ENCODE measurements at places on chromosomes 12 and 14.

DNA sequence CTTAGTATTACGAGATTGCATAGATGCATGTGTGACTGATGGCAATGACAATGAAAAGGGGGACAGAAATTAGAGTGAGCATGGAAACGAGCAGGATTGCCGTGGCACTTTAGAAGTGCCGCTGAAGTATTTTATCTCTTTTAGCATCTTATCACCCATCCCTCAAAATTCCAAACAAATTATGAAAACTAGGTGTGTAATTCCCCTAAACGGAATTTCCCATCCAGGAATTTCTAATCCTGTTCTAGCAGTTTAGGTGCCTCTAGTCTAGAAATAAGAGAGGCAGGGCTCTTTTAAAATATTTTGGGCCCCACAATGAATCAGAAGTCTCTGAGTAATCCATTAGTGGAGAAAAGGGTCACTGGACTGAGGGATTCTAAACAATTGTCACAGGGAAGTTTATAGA lies 947 bp downstream of the TMEM52B start:
- no peak for DNase-seq

GRCh38 chr14:64804754-64805260 lies 74.9 kb downstream of the SPTB start:
- no peak for DNase-seq

GRCh38 chr14:41806366-41806975 lies 199.8 kb downstream of the LRFN5 start:
- no peak for DNase-seq

DNA sequence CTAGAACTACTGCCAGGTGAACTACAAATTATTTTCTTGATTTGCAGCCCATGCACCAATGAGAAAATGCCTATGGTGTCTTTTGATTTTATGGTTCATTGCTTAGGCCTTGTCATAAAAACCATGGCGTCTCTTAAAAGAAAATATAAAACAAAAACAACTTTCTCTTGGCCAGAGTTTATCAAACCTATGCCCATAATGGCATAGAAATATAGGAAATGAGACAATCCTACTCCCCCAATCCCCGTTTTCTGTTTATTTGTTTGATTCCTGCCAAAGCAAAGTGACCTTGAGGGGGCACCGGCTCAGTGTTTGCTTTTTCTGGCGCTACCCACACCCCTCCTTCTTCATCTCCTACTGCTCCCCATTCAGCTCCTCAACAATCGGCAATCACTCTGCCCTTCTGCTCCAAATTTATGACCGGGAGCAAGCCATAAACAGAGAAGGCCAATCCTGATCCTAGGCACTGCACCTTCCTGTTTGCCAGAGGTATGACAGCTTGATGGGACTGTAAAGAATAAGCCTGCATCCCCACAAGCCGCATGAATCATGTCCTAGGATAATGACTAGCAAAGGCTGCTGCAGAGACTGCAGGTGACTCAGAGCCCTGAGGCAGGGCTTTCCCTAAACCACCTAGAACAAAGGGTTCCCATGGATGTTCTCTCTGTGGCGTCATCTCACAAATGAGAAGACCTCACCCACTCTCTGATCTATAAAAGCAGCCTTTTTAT lies 874.9 kb downstream of the NRXN3 start:
- DNase-seq, result no peak

DNA sequence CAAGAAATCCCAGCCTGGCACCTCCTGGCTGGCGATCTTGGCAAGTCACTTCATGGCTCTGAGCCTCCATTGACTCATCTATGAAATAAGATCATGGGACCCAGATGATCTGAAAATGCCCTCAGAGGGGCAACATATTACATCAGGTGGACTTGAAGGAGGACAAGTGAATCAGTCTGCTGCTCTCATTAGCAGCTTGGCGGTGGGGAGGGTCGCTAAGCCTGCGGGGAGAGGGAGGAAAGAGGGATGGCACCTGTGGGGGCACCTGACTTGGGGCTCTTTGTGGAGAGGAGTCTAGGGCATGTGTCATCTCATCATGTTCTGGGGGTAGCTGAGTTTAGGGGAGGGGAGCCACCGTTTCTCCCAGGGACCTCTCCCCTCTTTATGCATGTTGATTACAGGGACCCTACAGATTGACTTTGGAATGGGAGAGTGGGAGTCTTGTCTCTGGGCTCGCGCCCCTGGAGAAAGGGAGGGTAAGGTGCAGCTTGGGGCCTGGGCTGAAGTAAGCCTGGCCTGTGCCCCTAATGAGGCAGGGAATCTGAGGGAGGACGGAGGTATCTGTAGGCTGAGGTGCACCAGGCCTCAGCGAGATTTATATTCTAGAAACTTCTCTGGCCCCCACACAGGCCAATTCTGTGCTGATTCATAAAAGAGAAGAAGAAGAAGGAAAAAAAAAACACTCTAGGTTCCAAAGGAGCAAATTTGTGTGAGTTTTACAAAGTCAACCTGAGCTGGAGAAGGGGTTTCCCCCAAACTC lies 29.3 kb upstream of the BATF start:
- no peak for DNase-seq

DNA sequence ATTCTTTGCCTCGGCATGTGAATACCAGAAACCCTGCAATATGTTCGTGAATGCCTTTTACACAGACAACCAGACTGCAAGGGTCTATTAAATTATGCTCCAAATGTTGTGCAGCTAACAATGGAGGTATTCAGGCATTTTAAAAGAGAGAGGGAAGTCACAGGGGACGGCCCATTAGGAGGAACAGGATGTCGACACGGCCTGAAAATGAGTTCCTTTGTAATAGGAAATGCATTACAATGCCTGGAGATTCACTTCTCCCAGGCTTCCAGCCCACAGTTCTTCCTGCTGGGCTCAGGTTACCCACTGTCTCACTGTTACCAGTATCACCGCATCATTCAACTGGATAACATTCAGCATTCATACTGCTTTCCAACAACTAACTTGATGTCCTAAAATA lies 2.5 kb downstream of the DUSP6 start:
- peak; percentile 66 for DNase-seq

DNA sequence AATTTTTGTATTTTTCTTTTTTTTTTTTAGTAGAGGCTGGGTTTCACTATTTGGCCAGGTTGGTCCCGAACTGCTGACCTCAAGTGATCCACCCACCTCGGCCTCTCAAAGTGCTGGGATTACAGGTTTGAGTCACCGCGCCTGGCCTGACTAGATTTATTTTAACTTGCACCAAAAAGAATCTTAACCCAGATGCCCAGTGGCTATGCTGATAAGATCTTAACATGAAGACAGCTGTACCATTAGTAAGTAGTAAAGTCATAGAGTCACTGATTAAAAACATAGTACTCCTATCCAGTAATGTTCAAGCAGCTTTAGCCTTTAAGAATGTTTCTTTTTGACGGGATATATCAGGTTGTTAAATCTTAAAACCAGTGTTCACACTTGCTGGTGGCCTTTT lies 1061.8 kb upstream of the FLRT2 start:
- DNase-seq, result no peak

DNA sequence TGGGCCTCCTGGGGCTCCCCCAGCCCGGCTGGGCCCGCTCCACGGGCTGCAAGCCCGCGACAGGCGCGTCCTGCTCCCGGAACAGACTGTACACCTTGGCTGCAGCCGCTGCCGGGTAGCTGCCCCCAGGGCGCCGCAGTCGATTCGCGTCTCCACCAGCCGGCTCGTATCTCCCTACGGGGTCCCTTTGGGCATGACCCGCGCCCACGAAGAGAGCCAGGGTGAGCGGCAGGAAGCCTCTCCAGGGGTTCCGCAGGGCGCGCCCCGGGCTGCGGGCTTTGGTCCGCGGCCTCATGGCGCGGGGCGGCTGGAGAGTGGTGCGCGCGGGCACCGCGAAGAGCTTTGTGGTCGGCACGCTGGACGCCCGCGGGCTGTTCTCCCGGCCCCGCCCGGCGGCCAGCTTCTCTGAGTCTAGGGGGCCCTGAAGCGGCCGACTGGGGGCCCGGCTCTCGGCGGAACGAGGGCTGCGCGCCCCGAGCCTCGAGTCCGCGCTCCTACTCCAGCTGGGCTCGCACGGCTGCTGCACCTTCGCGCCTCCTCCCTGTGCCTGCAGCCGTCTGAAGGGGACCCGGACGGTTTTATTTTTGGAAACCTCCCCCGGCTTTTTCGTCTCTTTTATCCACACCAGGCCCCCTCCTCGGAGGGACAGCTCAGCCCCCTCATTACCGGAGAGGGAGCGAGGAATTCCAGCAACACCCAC lies at the start of gene LTBP2:
Gene LTBP2, minus strand, starts transcription at position 588 of the 700 bp plus-strand sequence. Its CDS starts 293 bp downstream, at position 295.
- no peak for DNase-seq

DNA sequence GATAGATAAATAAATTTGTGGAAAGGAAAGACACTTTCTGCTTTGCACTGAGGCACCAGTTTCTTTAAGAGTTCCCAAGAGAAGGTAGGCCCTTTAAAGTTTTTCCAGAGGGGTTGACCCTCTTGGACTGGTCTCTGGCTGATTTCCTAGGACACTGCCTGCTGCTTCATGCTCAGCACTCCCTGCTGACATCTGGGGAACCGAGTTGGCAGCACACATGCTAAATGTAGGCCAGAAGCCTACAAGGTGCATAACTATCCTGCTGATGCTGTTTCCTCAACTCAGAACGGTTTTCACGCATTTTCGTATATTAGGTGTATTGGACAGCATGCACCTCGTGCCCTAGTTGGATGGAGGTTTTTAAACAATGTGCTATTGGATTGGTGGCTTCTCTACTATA lies 887.2 kb upstream of the SEL1L start:
- no peak for DNase-seq

- DNase-seq, result no peak
These were observed 14.7 kb upstream of the LPCAT3 start for GRCh38 chr12:7032990-7033389.

DNA sequence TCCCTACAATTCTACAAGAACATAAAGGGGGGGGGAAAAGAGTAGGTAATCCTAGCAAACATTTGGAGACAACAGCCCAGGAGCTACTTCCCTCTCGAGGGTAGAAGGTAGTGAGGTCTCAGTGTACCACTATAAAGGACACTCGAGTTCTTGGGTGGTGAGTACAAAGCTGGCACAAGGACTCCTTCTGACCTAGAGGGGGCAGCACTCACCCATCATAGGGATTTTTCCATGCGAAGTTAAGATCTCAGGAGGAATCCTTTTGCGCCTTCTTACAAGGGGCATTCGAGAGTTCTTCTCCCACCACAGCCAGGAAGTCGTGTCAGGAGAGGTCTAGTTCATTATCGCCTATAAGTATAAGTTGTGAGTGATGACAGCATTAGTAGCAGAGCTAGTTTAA lies 200.2 kb upstream of the RBM19 start:
- peak; percentile 49 for DNase-seq

DNA sequence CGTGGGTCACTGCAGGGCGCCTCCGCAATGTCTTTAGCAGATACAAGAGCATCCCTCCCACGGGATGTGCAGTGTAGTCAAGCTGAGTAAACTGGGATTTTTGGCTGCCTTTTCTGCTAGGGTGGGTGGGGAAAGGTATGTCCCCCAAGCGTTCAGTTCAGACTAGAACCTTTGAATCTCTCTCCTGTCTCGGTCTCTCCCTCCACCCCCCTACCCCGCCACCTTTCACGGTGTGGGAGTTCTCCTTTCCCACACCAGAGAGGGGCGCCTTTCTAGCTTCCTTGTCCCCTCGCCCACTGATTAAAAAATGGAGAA lies 525 bp upstream of the FAR2 start:
- DNase-seq, result no peak

- no peak for DNase-seq
These were observed 8.0 kb downstream of the CLMN start for GRCh38 chr14:95311752-95312151.
